T-helper 9 cell (primary cell): ENCODE measurements at places on chromosomes 16 and 17.

- no peak for DNase-seq
Measured at GRCh38 chr17:83202002-83203000, 122.9 kb downstream of the METRNL start.

- no peak for DNase-seq
Measured at GRCh38 chr16:3259836-3260235, 3.4 kb upstream of the MEFV start.

DNA sequence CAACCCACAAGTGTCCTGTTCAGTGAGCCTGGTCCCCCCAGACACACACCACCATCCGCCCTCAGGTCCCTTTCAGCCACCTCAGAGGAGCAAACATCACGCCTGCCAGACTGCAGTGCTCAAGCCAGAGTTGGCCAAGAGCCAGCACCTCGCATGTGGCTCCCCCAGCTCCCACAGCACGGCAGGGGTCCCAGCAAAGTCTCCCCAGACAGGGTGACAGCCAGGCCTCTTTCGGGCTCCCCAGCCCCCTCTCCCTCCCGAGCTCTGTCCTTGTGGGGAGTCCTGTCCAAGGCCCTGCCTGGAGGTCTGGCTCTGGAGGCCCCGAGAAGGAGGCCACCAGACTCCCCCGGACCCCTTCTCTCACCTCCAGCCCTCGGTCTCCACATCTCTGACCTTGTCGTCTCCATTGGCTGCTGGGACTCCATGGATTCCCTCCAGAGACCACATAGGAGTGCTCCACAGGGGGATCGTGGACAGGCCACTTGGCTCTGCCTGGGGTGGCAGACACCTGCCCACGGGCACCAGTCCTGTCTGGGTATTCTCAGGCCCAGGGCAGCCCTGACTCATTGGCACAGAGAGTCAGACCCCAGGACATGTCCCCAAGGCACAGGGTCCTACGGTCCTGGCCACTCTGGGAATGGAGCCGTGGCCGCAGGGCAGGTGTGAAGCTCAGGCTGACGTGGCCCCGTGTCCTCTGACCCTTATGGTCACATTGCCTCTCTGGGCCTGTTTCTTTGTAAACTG is 1.8 kb upstream of the MYADML2 start:
- DNase-seq = no peak

GRCh38 chr17:50423553-50424159 is 2.4 kb upstream of the ACSF2 start:
- no peak for DNase-seq

DNA sequence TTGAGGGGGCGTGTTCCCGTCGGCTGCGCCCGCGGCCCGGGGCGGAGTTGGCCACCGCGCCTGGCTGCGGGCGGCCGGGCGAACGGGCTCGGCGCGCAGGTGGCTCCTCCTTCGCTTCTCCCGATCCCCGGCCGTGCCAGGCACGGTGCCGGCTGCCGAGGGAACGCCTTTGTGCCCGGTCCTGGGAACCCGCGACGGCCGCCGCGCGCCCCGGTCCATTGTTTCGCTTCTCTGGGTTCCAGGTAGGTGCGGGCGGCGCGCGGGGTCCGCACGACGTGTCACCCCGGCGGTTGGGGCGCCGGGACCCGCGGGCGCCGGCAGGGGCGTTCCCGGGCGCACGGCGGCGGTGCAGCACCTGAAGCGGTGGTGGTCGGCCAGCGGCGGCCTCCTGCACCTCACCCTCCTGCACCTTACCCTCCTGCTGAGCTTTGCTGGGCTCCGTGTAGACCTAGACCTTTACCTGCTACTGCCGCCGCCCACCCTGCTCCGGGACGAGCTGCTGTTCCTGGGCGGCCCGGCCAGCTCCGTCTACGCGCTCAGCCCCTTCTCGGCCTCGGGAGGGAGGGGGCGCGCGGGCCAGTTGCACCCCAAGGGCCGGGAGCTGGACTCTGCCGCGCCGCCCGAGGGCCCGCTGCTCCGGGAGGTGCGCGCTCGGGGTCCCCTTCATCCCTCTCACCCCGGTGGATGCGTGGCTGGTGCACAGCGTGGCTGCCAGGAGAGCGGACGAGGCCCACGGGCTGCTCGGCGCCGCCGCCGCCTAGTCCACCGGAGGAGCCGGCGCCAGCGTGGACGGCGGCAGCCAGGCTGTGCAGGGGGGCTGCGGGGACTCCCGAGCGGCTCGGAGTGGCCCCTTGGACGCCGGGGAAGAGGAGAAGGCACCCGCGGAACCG is 99.9 kb downstream of the EFCAB13 start:
- DNase-seq = no peak

DNA sequence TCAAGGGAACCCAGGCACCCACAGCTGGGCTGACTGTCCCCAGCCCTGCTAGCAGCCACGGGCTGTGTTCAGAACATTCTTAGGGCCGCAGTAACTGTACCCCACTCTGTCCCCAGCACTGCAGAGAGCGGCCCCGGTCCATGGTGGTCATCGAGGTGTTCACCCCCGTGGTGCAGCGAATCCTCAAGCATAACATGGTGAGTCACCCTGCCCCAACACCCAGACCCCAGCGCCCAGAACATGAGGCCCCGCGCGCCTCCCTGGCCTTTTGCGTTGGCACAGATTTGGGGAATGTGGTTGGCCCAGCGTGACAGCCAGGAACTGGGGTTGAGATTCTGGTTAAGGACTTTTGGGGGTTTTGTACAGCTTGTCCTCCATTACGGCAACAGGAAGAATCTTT is 114.9 kb upstream of the PLCG2 start:
- no peak for DNase-seq

- DNase-seq = no peak
Measured at GRCh38 chr16:57828272-57829161, 26.2 kb upstream of the KIFC3 start.

DNA sequence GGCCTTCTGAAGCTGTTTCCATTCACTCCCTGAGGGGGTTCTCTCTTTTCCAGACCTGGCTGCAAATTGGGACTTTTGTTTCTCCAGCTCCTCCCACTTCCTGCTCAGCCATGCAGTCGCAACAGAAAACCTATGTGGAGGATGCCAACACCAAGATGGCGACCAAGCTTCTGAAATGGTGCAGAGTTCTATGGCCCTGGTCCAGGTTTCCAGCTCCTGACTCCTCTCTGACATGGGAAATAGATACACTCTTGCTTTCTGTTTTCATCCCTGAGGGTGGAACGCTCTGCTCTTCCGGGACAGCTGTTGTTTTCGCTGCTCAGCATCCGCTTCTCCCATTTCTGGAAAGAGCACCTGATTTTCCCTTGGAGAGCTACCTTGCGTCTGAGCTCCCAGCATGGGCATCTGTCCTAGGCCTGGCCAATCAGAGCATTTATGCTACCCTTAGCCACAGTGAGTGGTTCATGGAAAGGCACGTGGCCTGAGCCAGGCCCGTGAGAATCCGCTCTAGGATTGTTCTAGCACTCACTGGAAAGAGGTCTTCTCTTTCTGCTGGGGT is 8.1 kb downstream of the GPRC5B start:
- DNase-seq = no peak

- DNase-seq = no peak
Measured at GRCh38 chr16:77784441-77785372, 3.7 kb upstream of the VAT1L start.

DNA sequence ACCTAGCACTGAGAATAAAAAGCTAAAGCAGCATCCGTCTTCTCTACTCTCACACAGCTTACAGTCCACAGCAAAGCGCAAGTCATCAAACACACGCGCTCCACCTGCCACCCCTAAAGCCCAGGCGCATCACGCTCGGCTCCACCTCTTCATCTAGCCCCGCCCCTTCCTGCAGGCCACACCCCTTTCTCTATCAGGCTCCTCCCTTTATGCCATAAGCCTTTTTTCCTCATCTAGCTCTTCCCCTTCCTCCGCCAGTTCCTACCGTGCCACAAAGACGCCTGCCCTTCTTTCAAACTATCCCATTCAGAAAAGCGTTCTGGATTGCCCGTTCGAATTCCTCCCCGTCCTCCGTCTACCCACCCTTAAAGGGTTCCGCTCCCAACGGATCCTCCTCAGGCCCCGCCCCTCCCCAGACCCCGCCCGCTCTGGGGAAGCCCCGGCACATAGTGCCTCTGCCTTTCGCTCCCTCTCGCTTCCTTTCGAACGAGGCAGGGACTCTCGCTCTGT is 417 bp downstream of the C16orf46 start:
- DNase-seq = peak; percentile 94

GRCh38 chr16:82886146-82886545 is 259.4 kb downstream of the CDH13 start:
- no peak for DNase-seq

DNA sequence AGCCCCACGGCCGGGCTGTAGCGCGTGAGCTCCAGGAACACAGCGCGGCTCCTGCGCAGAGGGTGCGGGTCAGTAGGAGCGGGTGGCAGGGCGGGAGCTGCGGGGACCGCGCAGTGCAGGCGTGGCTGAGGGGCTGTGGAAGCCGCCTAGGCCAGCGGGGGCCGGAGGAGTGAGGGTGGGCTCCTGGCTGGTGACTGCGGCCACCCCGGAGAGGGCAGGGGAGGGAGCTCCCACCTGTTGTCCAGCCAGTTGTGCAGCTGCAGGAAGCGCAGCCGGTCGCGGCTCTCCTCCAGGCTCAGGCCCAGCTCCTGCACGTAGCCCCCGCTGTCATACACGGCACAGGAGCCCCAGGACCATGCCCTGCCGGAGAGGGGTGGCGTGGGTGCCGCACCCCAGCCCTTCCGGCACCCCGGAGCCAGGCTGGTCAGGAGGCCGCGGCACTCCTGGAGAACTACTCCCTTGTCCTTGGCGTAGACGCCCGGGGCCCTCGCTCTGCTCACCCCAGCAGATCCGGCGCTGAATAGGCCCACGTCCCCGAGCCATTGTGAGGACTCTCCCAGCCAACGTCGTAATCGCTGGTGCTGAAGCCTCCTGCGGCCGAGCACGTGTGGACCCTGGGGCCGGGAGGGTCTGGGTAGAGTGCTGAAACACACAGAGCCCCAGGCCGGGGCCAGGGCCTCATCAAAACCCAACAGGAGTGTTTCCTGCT is 43.9 kb downstream of the TSC2 start:
- DNase-seq = no peak

- DNase-seq = no peak
Measured at GRCh38 chr17:68572138-68572842, 28.9 kb downstream of the FAM20A start.

DNA sequence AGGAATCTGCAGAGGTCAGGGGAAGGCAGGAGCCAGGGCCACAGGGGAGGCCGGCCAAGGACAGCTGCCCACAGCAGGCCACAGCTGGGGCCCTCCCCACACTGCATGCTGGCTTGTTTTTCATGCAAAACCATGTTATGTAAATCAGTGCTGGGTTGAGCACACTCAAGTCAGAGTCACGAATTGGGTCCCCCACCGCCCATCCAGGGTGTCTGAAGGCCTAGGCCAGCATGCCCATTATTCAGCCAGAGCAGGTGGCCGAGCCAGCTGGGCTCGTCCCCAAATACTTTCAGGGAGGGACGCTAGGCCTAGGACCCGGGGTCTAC is 51.2 kb upstream of the TOB1 start:
- DNase-seq = no peak

- DNase-seq = peak; percentile 35
Measured at GRCh38 chr17:58006560-58006923, 504 bp downstream of the SRSF1 start.

DNA sequence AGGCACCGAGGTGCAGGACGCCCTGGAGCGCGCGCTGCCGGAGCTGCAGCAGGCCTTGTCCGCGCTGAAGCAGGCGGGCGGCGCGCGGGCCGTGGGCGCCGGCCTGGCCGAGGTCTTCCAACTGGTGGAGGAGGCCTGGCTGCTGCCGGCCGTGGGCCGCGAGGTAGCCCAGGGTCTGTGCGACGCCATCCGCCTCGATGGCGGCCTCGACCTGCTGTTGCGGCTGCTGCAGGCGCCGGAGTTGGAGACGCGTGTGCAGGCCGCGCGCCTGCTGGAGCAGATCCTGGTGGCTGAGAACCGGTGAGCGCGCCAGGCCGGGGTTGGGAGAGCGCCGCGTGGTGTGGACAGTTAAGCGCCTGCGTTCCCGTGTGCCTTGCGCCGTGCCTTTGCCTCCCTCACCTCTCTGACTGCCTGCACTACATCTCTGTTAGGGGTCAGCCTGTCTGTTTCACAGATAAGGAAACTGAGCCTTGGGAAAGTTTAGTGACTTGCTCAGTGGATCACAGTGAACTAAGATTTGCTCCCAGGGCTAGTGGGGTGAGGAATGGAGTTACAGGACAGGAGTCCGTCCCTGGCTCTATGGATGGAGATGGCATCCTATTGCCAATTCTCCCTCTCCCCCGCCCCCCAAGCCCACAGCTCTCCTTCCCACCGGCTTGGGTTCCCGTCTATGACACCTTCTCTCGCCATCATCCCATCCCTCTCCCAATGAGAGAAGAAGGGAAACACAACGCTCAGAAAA is 880 bp downstream of the SARM1 start:
- no peak for DNase-seq

DNA sequence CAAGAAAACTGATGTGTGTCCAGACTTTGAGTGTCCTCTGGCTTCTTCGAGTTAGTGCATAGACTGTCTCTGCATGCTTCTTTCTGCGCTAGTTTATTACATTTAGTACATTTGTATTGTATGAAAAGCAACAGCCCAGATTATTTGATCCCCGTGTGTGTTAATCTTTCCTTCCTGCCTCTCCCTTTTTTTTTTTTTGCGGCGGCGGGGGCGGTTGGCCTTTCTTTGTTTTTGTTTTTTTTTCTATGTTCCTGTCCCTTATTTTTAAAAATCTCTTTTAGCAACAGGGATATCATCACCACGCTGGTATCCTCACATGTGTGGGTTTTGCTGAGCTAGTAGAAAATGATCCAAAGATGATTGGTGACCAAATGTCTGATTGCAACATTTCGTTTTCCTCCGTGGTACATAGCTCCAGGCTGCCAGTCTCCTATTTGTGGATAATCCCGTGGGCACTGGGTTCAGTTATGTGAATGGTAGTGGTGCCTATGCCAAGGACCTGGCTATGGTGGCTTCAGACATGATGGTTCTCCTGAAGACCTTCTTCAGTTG is 9.4 kb downstream of the SCPEP1 start:
- DNase-seq = no peak

DNA sequence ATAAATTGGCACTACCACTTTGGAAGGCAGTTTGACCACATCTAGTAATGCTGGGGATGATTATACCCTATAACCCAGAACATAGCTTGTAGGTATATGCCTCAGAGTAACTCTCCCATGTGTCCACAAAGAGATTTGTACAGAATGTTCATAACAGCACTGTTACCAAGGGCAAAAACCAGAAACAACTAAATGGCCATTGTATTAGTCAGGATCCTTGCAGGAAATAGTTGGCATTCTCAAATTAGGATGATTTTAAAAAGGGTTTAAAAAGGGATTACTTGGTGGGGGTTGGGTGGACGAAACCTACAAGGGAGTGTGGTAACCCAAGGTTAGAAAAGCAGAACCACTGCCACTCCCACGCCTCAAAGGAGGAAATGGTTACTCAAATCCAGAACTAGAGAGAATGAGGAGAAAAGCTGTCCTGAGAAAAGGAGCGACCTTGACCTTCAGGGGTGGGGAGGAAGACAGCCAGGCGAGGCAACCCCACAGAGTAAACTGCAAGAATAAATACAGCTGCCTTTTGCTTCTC is 2.1 kb downstream of the CPPED1 start:
- no peak for DNase-seq

DNA sequence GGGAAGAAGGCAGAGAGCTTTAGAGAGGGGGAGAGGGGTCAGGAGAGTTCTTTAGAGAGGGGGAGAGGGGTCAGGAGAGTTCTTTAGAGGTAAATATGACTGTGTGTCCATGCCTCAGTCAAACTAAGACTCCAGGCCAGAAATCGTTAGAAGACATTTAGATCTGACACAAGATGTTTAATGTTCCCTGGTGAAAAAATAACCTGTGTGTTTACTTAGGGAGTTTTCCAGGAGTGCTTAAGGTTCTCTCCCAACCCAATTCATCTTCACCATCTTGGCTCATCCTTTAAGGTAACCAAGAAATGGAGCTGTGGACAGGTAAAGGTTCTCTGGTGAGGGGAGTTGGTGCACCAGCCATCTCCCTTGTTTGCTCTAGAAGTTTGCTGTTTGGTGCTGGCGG is 9.8 kb downstream of the CBX4 start:
- DNase-seq = no peak
